ENCODE measurements at places on chromosomes 12 and 14.

- no peak for DNase-seq
Measured at GRCh38 chr14:102666635-102667034, 74.2 kb downstream of the RCOR1 start.

GRCh38 chr12:32312049-32312670 is 87.2 kb upstream of the FGD4 start:
- DNase-seq = peak; percentile 34

GRCh38 chr14:50830044-50830931 is 674 bp downstream of the NIN start:
- DNase-seq = no peak

GRCh38 chr12:93982771-93983315 is 165.5 kb upstream of the PLXNC1 start:
- DNase-seq = no peak

DNA sequence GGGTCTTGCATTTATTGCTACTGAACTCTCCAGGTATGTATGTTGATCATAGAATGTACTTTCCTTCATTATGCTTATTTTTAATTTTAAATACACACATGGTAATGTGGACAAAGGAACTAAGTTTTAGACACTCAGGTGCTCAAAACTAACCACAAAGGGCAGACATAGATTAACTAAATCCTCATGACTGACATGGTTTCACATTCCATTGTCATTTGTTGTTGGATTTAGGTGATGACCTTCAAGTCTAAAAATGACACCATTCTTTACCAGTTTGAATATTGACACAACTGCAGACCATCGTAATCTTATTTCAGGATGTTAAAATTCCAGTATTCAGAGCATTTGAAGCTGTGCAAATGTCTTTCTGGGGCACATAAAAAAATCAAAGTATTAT is 128.4 kb downstream of the BBS10 start:
- no peak for DNase-seq

GRCh38 chr12:38809832-38810231 is 95.6 kb downstream of the CPNE8 start:
- no peak for DNase-seq

GRCh38 chr14:100425429-100425827 is 102.3 kb downstream of the SLC25A47 start:
- DNase-seq = no peak

GRCh38 chr14:100471441-100472093 is 115.7 kb downstream of the BEGAIN start:
- DNase-seq = peak; percentile 37

DNA sequence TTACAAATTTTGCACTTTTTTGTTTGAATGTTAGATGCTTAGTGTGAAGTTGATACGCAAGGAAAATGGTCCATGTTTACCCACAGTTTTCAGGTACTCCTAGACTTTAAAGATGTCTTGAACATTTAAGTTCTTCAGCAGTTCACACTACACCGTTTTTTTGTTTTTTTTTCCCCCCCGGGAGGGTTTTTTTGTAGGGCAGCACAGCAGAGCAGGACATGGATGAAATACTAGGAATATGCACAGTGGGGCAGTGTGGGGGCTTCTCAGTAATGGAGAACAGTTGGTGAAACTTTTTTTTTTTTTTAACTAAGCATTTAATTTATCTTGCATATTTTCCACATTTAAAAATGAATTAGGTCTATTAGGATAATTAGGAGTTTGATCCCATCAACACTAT is 4.9 kb downstream of the RAN start:
- no peak for DNase-seq

- no peak for DNase-seq
Measured at GRCh38 chr14:55103971-55104954, 24.8 kb upstream of the LGALS3 start.

DNA sequence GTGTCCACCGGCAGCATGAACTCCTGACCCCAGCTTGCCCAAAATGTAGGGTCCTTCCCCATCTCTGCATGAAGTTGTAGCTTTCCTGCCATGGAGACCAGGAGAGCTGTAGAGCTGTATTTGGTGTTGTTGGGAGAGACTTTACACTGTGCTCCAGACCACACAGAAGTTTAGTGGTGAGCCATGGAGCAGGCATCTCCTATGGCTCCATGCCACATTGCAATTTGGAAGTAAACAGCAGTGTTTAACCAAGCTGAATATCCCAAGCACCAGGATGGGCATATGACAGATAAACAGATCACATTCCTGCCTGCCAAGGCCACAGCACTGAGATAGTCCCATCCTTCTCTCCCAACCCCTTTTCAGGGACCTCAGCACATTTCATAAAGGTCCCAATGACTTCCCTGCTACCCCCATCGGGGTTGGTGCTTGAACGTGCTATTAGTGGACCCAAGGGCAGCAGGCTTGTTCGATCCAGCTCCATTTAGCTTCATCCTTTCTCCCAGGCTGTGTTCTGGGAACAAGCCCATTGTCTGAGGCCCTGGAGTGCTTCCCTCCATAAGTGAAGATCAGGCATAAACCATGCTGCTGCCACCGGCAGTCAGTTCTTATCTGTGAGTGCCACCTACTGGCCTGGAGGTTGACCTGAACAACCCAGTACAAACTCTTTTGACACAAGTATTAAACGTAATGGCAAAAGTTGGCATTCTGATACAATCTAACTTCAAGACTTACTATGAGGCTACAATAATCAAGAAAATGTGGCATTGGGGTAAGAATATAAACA is 172.3 kb upstream of the ATXN7L3B start:
- peak; percentile 60 for DNase-seq

- no peak for DNase-seq
Measured at GRCh38 chr12:80776706-80777105, 60.0 kb downstream of the MYF5 start.

DNA sequence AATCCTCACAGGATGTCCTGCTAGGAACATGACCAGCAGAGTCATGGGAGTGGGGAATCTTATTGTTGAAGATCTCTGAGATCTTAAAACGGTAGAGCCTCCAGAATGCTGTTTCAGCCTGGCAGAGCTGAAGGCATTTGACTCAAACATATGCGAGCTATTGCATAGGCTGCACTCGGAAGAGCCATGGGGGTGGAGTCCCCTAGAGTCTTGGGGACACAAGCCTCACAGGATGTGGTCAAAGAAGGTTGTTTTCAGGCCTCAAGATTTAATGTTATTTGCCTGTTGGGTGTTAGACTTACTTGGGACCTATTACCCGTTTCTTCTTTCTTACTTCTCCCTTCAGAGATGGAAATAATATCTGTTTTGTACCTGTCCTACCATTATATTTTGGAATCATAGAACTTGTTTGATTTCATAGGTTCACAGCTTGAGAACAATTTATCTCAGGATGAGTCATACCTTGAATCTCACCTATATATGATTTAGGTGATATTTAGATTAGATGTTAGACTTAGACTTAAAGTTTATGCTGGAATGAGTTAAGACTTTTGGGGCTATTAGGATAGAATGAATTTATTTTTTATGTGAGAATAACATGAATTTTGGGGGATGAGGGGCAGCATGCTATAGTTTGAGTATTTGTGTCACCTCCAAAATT is 172.2 kb upstream of the ATP2B1 start:
- no peak for DNase-seq

DNA sequence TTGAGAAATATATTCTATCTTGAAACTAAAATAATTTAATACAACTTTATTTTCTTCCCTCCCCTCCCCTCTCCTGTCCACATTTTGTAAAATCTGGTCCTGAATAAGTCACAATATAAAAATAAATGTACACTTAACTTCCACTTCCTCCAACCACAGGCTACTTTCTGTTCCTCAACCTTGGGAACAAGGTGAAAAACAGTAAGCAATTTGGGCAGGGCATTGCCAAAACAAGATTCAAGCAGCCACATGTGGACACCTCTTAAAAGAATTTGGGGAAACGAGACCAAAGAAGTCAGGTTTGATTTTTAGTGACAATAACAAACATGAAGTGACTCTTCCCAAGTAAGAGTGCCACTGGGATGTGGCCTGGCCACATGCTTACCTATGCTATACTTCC is 115.7 kb downstream of the PTPRQ start:
- DNase-seq = no peak

- no peak for DNase-seq
Measured at GRCh38 chr14:68440820-68441219, 352.0 kb downstream of the ZFP36L1 start.

- DNase-seq = no peak
Measured at GRCh38 chr12:53625373-53625945, 723 bp downstream of the ATF7 start.

GRCh38 chr12:124395284-124395752 is 100.4 kb downstream of the RFLNA start:
- DNase-seq = no peak

DNA sequence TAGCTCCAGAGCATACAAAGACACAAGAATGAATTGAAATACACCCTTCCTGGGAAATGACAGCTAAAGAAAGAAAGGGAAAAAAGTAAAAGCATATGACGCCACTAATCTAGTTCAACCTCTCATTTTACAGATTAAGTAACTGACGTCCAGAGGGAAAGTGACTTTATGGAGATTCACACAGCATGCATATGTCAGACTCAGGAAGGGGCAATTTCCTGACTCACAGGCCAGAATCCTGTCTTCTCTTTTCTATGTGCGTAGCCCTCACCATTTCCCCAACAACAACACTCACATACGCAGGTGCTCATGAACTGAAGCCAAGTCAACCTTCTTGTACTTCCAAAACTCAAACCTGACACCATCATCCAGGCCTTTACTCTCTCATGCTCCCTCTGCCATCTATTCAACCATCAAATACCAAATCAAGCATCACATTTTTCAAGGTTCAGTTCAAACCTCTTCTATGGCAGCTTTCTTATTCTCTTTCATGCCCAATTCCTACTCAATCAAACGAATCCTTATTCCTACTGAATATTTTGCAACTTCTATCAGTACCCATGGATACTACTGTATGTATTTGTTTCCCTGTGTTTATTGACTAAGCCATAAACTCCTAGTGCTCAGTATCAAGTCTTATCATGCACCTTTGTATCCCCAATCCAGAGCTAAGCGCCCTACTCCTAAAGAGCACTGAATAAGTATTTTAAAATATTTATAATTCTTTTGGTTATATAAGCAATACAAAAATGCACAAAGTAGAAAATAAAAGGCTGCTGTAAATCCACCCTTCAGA is 52.8 kb downstream of the STXBP6 start:
- no peak for DNase-seq

DNA sequence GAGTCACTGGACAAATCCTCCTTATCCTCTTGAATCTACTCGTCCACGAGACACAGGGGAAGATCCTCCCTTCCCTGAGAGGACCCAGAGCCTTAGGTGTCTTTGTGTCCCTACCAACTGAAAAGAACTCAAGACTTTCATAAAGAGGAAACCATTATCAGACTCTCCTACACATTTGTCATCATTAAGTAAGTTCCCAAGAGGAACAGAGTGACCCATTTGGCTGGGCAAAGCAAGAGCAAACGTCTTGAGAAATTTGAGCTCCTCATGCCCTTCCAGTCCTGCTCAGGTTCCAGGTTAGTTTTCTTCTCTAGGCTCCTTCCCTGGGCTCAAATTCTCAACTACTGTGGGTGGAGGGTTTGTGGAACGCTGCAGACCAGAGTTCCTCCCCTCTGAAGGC is 5.7 kb downstream of the MLF2 start:
- no peak for DNase-seq

- no peak for DNase-seq
Measured at GRCh38 chr12:4172999-4173398, 100.6 kb upstream of the CCND2 start.

GRCh38 chr12:108571609-108572165 is 9.3 kb downstream of the ISCU start:
- DNase-seq = no peak

GRCh38 chr12:46660276-46660675 is 165.5 kb downstream of the SLC38A4 start:
- no peak for DNase-seq

DNA sequence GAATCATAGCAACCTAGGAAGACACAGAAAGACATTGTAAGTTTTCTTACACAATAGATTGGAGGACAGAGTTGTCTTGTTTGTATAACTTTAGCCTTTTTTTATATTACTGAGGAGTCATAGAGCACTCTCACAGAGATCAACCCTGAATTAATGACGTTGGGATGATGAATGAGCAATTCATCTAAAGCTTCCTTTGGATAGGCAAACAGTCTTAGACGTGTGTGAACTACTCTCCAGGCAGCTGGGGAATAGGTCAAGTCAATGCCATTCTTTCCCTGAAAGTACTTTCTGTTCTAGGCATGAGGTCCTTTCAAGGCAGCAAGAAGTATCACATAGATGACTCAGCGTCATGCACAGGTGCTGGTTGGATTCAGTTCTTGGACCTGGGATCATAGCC is 369.1 kb upstream of the NOVA1 start:
- DNase-seq = no peak

- no peak for DNase-seq
Measured at GRCh38 chr14:93319494-93319893, 13.3 kb downstream of the BTBD7 start.

DNA sequence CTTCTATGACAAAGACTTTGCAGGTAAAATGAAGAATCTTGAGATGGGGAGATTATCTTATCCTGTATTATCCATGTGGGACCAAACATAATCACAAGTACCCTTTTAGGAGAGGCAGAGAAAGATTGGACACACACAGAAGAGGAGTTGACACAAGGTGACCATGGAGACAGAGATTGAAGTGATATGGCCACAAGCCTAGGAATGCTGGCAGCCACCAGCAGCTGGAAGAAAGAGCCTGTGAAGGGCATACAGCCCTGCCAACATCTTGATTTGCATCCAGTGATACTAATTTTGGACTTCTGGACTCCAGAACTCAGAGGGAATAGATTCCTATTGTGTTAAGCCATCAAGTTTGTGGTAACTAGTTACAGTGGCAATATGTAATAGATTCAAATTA is 78.1 kb downstream of the RPS29 start:
- no peak for DNase-seq

GRCh38 chr12:14883686-14884085 is 2.0 kb downstream of the MGP start:
- peak; percentile 89 for DNase-seq

- DNase-seq = no peak
Measured at GRCh38 chr14:103360548-103360947, 24.7 kb upstream of the MARK3 start.

DNA sequence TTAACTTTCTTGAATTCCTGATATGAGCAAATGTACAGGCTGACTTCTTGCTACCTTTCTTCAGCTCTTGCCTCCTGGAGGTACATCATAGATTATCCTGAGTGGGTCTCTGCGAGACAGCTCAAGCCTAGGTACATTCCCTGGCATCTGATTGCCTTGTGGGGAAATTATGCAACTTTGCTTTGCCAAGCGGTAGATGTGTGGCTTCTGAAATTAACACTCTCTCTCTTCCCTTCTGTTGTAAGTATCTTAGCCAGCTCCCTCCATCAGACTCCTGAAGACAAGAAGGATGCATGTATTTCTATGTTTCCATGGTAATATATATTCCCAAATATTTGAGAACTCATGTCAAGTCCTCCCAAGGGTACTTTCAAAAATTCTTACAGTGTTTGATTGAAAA is 16.2 kb upstream of the SLC16A7 start:
- no peak for DNase-seq

GRCh38 chr12:3593906-3594483 is 103.0 kb downstream of the PRMT8 start:
- DNase-seq = no peak

GRCh38 chr14:63438065-63438757 is 105.0 kb downstream of the PPP2R5E start:
- DNase-seq = peak; percentile 79

Data from NCI-H446 (cell line).